Cerebellar nuclear complex (tissue), 1 donor: ENCODE measurements at places on chromosomes 13 and 19.

- DNase-seq = no peak
These were observed 65.2 kb downstream of the TEX26 start for GRCh38 chr13:30997697-30998096.

GRCh38 chr13:43401361-43401760 is 378.0 kb downstream of the DNAJC15 start:
- no peak for DNase-seq

- no peak for DNase-seq
These were observed 156.9 kb downstream of the UGGT2 start for GRCh38 chr13:95896301-95896700.

- no peak for DNase-seq
These were observed 46.2 kb downstream of the ING1 start for GRCh38 chr13:110759710-110760109.

DNA sequence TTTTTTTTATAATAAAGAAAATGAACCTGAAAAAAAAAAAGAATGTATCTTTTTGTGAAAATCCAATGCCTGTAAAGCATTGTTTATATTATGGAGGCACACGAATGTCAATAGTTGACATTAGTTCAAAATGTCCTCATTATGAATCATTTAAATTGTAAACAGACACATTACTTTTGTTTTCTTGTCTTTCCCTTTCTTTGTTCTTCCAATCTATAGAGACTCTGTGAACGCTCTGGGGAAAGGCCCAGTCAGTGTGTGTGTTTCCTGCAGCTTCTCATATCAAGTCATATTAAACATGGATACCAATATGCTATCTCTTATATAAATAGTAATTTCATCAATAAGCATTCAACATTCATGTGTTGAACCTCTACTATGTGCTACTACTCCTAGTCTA is 193.1 kb downstream of the KCTD12 start:
- DNase-seq = no peak

DNA sequence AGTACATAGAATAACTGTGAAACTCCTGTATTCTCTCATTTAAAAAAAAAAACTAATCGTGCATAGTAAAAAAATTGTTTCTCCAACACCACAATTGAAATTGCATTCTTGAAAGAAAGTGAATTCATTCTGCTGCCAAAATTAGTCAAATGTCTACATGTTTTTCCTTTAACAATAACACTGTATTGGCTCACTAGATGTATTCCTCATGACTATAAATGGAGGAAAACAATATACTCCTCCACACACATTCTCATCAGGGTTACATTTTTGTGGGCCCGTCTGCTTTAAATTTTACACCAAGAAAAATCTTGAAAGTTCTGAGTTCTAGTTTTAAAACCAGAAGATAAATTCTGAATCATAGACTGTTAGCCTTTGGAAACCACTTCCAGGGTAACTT is 233.6 kb downstream of the KLF12 start:
- no peak for DNase-seq

DNA sequence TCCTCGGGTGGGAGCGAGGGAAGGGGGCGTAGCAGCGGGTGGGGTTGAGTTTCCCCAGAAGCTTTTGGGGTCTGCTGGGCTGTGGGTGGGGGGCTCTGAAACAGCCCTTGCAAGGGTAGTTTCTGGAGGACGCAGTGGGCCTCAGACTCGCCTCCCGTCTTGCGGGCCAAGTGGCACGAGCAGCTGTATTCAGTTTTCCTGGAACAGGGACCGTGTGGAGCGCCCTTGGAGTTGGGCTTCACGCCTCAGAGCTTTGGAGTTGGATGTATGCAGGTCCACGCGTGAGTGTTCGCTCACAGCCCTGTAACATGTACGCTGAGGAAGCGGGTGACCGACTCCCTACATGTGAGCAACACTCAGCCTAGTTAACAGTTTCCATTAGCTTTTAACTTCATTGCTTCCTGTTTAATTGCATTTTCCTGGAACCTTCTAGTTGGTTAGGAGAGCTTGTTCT is 603 bp downstream of the TM9SF2 start:
- no peak for DNase-seq

GRCh38 chr13:42892760-42893159 is 99.3 kb downstream of the EPSTI1 start:
- no peak for DNase-seq

- no peak for DNase-seq
These were observed 224.4 kb downstream of the OXGR1 start for GRCh38 chr13:96769874-96770273.

DNA sequence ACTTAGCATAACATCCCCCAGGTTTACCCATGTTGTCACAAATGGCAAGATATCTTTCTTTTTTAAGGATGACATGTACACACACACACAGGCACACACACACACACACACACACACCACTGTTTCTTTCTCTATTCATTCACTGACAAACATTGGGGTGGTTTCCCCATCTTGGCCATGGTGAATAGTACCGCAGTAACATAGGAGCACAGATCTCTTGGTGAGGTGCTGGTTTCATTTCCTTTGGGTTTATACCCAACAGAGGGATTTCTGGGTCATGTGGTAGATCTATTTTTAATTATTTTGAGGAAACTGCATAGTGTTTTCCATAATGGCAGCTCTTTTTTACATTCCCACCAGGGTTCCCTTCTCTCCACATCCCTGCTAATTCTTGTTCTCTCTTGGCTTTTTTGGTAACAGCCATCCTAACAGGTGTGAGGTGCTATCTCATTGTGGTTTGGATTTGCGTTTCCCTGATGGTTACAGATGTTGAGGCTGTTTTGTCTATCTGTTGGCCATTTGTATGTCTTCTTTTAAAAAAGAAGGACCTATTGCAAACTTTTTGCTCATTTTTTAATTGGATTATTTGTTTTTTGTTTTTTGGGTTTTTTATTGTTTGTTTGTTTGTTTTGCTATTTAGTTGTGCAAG is 251.7 kb upstream of the IRS2 start:
- no peak for DNase-seq

DNA sequence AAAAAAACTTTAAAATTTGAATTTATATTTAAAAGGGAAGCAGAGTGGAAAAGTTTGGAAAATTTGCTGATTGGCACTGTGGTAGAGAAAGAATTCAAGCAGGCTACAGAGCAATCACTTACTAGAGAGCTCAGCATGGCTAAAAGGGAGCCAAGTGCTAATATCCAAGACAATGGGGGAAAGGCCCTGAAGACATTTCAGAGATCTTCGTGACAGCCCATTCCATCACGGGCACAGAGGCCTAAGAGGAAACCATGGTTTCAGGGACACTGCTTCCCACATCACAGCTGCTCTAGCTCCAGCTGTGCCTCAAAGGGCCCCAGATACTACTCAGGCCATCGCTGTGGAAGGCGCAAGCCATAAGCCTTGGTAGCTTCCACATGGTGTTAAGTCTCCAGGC is 73.7 kb downstream of the SGCG start:
- DNase-seq = no peak

- DNase-seq = no peak
These were observed 11.1 kb upstream of the UQCR11 start for GRCh38 chr19:1616396-1616795.

GRCh38 chr19:31054430-31054829 is 294.8 kb downstream of the TSHZ3 start:
- no peak for DNase-seq

DNA sequence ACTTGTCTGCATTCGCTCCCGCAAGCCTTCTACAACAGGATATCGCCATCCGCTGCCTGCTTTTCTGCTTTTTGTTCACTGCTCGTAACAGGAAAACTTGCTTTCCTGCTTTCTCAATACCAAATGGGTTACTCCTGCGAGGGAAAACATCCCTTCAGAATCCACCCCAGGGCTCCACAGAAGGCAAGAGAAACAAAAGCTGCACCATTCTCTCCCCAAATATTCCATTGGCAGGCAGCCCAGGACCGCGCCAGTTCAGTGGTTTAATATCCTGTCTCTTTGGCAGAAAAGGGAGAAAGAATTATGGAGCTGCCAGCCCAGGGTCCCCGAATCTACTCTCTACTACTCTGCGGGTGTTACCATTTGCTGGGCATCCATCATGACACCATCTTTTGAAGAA is 84.7 kb upstream of the DOCK9 start:
- DNase-seq = peak; percentile 85

DNA sequence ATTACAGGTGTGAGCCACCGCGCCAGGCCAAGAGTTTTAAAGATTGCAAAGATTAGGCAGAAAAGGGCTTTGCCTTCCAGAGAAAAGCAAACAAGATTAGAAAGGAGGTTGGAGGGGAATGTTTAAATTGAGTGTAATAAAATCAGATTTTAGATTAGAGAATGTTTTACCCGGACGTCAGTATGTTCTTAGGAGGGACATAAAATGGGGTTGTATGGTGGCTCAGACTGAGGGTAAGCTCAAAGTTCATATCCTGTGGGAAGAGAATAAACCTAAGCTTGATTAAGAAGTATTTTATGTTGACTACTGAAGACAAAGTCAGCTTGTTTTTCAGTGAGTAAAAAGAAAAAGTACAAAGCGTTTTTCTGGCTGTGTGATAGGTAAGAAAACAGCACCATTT is 34.1 kb upstream of the ZNF681 start:
- DNase-seq = no peak

- no peak for DNase-seq
These were observed 6.9 kb upstream of the RETN start for GRCh38 chr19:7661744-7662538.

- no peak for DNase-seq
These were observed 10.2 kb downstream of the C19orf12 start for GRCh38 chr19:29704562-29705558.

GRCh38 chr19:55248704-55249103 is 10.1 kb downstream of the PPP6R1 start:
- no peak for DNase-seq

DNA sequence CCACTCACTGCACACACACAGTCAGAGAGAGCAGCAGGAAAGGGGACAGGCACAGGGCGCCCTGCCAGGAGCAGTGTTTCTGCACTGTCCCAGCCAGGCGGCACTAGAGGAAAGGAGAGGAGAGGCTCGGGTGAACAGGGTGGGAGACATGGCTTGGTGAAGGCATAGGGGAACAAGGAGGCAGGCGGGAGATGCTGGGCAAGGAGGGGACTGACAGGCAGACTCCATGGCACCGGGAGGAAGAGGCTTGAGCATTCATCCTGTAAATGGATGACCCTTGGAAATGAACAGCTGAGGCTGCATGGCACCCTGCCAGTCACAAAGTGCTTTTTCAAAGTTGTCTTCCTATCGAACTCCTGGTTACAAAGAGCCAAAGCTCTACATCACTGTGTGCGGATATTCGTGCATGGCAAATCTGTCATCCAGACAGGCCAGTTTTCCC is 22.4 kb downstream of the MED26 start:
- no peak for DNase-seq

GRCh38 chr13:67372868-67373464 is 142.8 kb upstream of the PCDH9 start:
- DNase-seq = no peak

GRCh38 chr13:90622541-90622940 is 724.9 kb upstream of the MIR17HG start:
- DNase-seq = no peak

DNA sequence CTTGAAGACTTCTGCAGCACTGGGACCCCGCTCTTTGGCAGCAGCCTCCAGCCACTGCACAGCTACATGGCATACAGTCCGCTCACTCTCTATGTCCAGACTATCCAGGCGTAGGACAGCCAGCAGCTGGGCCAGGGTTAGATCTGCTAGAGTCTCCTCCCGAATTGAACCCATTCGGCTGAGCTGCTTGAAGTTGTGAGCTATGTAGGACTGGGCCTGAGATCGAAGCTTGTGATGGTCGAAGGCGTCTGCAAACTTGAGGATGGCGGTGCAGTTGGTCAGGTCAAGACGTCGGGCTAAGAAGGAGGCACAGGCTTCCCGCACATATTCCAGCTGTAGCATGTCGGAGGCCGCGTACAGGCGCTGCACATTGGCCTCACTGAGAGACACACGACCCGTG is 900 bp downstream of the KBTBD7 start:
- no peak for DNase-seq

DNA sequence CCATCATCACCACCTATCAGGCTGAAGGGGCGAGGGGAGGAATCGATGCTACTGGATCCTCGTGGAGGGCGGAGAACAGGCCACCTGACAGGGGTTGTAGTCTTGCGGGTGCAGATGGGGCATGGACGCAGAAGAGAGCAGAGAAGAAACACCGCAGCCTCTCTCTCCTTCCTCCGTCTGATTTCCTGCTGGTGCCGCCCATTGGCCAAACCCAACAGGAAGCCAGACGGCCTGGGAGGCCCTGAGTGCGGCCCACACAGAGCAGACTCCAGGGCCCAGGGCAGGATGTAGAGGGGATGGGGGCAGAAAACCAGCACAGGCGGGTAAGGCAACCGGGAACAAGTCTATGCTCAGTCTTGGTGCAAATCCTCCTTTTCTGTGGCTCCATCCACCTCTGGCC is 15.4 kb downstream of the CEBPA start:
- DNase-seq = no peak

GRCh38 chr19:29673451-29674371 is 8.4 kb downstream of the PLEKHF1 start:
- no peak for DNase-seq

- no peak for DNase-seq
These were observed 687.2 kb upstream of the KLHL1 start for GRCh38 chr13:70795484-70795883.

DNA sequence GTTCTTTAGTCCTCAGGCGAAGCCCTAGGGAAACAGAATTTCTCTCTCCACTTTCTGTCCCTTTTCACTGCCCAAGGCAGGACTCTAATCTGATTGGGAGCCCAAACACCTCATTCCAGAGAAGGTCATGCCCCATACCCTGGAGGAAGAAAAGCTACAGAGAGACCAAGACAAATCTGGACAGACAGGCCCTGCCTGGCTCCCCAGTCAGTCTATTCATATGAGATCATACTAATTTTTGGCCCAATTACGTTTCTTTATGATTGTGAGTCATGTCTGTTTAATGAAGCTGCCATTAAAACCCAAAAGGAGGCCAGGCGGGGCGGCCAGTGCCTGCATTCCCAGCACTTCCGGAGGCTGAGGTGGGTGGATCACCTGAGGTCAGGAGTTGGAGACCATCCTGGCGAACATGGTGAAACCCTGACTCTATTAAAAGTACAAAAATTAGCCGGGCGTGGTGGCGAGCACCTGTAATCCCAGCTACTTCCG is 3.3 kb upstream of the AP3D1 start:
- DNase-seq = no peak

GRCh38 chr19:8143041-8143440 is 6.4 kb downstream of the FBN3 start:
- DNase-seq = no peak

GRCh38 chr13:35712907-35713761 is 236.6 kb upstream of the MAB21L1 start:
- no peak for DNase-seq

DNA sequence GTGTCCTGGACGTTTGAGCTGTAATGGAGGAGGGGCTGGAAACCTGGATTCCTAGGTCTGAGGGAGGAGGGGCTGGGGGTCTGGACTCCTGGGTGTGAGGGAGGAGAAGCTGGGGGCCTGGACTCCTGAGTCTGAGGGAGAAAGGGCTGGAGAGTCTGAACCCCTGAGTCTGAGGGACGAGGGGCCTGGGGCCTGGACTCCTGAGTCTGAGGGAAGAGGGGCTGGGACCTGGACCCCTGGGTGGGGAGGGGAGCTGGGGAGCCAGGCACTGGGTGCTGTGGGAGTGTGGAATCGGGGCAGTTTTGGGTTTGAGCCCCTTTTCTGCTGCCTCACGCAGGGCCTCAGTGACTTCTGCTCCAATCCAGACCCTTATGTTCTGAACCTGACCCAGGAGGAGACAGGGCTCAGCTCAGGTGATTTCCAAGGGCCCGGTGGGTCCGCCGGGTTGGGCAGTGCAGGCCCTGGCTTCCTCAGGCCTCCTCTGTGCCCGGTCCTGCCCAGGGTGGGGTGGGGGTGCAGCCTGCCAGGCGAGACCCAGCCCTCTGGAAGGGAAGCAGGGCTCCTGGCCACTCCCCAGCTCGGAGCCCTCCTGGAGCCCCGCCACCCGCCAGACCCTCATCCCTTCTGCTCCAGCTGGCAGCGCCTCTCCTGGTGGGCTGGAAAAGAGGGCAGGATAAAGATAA is 14.4 kb downstream of the TTYH1 start:
- DNase-seq = no peak
